ENCODE measurements at places on chromosomes 7 and 10.

DNA sequence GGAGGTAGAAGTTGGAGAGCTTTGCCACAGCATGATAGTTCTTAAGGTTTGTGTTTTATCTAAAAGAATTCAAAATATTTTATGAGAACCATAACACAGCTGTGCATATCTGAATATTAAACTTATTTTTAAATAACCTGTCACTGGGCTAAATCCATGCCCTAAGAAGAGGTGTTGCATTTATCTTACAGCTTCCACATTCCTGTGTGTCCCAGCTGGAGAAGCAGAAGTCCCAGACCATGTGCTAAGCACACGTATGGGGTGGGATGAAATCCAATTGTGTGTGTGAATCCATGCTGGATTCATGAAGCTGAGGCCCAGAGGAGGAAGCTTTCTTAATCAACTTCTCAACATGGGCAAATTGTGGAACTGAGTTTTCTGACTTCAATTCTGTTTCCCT, 121.5 kb downstream of the PKD1L1 start:
- no peak for DNase-seq

DNA sequence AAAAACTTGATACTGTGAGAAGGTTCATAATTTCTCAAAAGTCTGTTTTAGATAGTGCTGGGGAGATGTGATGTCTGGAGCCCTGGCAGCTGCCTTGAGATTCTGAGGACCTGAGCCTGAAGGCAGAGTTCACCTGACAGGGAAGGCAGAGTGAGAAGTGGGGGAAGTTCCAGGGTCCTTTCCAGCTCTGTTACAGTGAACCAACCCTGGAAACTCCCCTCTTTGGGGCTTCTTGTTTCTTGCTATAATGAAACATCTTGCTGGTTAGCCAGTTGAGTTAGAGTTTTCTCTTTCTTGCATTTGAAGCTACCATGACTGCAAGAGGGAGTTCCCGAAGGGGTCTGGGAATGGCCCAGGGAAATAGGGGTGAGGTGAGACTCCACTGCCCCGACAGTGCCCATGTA, 158.9 kb upstream of the TNRC18 start:
- no peak for DNase-seq

DNA sequence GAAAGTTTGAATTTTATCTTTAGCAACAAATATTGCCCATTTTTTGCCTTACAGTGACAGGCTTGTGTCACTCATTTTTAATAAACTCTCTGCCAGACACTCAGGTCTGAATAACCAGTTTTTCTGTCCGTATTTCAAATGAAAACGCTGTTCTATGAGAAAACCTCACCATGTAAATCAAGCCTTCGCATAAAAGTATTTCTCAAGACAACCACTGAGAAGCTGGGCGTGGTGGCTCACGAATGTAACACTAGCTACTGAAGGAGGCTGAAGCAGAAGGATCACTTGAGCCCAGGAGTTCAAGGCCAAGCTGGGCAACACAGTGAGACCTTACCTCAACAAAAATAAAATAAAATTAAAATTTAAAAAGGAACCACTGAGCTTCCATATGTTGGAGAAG, 339.3 kb downstream of the PARD3 start:
- DNase-seq: no peak

DNA sequence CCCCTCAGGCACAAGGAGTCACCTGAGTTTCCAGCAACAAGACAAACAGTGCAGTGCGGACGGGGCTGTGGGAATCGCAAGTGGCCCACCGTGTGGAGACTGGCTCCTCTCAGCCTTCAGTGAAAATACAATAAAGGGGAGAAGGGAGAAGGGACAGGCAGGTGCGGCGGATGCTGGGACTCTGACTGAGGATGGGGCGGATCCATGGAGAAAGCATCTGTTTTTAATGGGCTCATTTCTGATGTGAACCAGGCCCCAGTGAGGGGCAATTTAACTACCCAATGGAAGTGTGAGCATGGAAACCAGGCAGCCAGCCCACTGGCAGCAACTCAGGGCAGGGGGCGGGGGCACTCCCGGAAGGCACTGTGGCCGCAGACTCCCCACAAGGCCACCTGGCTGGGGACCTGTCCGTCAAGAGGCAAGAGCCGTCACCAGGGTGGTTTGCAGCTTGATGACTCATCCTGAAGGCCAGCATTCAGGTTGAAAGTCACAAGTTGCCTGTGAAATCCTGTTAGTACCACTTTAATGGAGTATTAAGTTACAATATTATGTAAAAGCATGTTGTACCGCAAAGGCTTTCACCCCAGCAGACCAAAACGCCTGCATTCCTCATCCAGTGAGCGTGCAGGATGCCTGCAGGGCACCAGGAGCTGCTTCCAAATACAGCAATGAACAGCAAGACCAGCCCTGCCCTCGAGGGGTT, 476.4 kb downstream of the PTPRN2 start:
- no peak for DNase-seq

- DNase-seq: peak; percentile 58
Observed at GRCh38 chr7:1667566-1668395, 2.3 kb upstream of the ELFN1 start.

GRCh38 chr10:113159563-113159962, 209.5 kb downstream of the TCF7L2 start:
- no peak for DNase-seq

DNA sequence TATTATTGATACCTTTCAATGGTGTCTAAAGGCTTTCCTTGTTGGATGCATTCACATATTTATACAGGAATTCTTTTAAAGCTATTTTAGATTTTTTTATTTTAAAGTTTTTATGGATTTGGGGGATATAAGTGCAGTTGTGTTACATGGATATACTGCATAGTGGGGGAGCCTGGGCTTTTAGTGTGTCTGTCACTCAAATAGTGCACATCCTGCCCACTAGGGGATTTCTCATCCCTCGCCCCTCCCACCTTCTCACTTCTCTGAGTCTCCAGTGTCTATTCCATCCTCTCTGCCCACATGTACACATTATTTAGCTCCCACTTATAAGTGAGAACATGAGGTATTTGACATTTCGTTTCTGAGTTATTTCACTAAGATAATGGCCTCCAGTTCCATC, 154.0 kb upstream of the MKI67 start:
- DNase-seq: no peak

DNA sequence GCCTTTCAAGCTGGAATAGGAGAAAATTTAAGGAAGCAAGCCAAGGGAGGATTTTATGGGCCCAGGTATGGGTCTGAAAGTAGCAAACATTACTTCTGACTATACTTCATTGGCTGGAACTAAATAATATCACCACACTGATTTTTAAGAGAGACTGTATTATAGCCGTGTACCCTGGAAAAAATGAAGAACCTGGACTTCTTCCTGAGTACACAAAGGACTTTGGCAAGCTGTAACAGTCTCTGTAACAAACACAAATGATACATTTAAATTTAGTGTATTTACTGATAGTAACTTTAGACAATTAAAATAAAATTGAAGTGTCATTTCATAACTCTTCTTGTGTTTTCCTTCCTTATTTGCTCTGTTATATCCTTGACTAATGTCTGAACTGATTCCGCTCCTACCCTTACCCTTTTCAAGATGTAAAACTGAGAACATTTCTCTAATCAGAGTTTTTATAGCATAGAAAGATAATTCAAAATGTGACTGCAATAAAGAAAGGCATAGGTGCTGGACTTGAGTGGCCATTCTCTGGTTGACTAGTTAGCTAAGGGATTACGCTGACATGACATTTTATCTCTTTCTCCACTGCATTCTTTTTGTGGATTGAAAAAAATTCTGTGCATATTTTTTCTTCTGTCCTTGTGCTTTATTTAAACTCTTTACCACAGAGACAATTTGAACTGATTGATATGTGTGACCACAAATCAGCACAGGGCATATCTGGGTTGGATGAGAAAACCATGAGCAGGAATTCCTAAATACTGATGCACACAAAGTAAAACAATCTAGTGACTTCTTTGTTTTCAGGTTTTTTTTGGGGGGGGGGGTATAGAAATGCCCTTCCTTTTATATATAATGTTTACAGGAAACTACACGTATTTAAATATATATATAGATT, 349.7 kb downstream of the MDFIC start:
- no peak for DNase-seq

- no peak for DNase-seq
Observed at GRCh38 chr7:30464231-30464671, 14.3 kb downstream of the NOD1 start.

- no peak for DNase-seq
Observed at GRCh38 chr10:33325929-33326328, 8.5 kb downstream of the NRP1 start.

DNA sequence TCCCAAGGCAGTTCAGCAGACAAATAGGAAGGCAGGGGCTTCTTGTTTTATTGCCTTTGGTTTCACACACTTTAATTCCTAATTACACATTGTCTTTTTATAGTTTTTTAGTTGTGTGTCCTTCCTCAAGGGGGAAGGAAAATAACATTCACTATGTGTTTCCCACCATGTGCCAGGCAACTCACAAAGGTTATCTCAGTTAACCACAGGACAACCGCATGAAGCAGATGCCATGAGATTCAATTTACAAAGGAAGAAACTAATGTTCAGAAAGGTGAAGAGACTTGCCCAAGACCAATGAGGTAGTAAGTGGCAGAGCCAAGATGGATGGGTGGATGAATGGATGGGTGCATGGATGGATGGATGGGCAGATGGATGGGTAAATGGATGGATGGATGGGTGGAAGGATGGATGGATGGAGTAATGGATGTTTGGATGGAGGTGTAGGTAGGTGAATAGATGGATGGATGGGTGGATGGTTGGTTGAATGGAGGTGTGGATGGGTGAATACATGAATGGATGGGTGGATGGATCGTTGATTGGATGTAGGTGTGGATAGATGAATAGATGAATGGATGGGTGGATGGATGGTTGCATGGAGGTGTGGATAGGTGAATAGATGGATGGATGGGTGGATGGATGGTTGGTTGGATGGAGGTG, 77.9 kb downstream of the ARHGAP22 start:
- no peak for DNase-seq

DNA sequence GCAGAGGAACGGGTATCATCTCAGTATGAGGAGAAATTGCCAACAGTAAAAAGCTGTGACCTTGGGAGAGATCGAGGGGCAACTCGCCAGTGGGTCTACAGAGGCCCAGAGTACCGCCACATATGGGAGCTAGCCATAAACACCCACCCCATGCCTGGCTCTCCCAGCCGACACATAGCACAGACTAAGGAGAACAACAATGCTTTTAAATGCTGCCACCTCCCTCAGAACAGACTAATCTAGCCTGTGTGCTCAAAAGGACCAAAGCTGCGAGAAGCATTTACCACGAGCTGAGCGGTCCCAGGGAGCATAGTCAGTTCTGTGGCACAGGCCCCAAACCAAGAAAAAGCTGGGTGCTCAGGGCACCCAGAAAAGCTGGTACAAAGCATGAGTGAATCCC, 73.3 kb downstream of the LSM5 start:
- DNase-seq: no peak

GRCh38 chr10:131748191-131748590, 152.6 kb upstream of the PPP2R2D start:
- no peak for DNase-seq

- DNase-seq: no peak
Observed at GRCh38 chr7:151012031-151012692, 12.1 kb downstream of the ATG9B start.

DNA sequence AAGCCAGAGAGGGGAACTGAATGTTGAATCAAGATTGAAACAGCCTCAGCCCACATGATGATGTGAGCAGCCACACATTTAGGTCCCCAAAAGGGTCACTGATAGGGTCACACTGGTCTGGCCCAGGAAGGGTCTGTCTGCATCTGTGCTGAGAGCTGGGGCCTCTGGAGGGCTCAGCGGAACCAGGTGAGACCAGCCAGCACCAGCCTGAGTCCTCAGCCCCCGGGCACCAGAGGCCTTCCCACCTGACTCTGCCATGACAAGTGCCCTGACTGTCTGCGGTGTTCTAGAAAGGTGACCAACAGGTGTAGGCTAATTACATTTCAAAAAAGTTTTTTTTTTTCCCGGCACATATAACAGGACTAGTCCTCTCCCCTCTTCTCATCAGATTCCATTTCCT, 76.2 kb downstream of the WDR11 start:
- no peak for DNase-seq

DNA sequence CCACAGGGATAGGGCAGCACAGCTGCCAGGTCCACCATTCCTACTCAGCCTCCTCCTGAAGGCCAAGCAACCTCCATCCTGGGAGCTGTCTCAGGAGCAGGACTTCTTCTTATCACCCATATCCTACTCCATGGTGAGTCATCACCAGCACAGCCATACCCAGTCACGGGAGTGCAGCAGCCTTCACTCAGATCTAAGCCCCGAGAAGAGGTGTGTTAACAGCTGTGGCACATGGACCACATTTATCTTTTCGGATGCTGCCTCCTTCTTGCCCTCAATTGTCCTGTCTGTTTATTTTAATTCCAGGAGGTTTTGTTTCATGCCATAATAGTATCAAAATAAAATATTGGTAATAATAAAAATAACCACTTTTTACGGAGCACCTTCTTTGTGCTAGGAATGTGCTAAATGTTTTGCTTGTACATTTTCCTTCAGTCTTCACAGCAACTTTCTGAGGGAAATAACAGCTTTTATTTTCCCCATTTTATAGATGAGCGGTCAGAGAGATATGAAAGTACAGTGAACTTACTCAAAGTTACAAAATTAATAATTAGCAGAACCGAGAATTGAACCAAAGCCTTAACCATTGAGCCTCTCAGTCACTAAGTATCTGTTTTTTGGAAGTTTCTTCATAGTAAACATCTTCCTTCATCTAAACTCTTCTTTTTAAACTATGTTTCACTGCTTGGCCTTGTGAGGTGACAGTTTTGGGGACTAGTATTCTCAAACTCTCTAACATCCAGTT, 2.5 kb upstream of the KEL start:
- no peak for DNase-seq

DNA sequence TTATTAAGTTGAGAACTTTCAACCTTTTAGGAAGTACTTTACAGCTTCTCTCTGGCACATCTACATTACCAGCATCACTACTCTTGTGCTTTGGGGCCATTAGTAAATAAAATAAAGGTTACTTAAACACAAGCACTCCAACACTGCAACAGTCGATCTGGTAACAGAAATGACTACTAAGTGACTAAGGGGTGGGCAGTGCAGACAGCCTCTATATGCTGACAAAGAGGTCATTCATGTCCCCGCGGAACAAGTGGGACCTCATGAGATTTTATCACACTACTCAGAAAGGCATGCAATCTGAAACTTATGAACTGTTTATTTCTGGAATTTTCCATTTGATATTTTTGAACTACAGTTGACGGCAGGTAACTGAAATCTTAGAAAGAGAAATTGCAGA, 111.3 kb upstream of the DNAJB12 start:
- DNase-seq: no peak
